ENCODE measurements at places on chromosomes 13 and 19.

DNA sequence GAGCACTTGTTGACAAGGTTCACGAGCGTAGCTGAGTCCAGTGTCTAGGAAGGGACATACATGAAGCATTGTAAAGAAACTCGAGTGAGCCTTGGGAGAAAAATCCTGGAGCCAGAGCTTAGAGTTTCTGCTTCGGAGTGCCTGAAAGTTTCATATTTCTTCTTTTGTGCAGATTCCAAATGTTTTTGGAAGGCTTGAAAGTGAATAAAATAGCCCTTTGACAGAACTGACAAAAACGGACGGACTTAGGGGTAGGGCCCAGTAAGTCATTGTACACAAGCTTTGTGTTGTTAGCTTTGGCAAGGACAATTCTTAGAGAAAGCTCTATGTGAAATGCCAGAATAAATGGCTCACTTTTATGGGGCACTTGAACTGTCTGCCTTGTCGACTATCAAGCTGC lies 2.8 kb downstream of the RNF113B start:
- no peak for DNase-seq

GRCh38 chr19:46524308-46524707 lies 28.6 kb upstream of the PNMA8B start:
- no peak for DNase-seq

GRCh38 chr13:84630476-84630875 lies 748.2 kb upstream of the SLITRK1 start:
- DNase-seq: no peak

DNA sequence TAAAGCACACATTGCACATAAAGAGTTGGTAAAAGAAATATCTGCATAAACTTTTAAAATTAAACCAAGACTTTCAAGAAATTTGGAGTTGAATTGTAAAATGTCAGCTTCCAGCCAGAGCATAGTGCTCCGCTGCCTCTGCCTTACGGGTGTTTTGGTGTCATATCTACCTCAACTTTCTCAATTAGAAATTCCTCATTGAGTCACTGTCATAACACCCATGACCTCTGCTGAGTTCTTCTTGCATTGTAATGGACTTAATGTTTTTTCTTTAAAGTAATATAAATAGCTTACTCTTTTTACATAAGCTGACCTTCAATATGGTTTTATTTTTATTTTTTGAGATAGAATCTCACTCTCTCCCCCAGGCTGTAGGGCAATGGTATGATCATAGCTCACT lies 551.0 kb upstream of the NBEA start:
- DNase-seq: no peak

- DNase-seq: no peak
Observed at GRCh38 chr13:72504131-72504841, 223.1 kb downstream of the MZT1 start.

DNA sequence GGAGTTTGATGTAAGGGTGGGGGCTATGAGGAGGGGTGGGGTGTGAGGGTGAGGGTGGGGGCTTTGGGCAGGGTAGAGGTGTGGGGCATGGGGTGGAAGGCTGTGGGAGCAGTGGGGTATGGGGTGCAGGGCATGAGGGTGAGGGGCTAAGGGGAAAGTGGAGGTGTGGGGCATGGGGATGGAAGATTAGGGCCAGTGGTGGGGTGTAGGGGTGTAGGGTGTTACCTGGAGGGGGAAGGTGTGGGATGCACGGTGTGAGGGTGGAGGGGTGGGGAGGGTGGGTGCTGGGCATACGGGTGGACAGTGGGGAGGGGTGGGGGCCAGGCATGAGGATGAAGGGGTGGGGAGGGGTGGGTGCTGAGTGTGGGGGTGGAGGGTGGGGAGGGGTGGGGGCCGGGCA lies 22.9 kb upstream of the RASA3 start:
- no peak for DNase-seq

Data from activated CD8-positive, alpha-beta memory T cell treated with anti-CD3 and anti-CD28 coated beads, Interleukin-2, amount 50 U/mL, for 48 hours (primary cell).